Activated CD4-positive, alpha-beta T cell treated with anti-CD3 and anti-CD28 coated beads, Interleukin-2, amount 50 U/mL, for 4 hours (primary cell): ENCODE measurements at places on chromosomes 3 and 15.

GRCh38 chr15:75763137-75763611 is 50.5 kb upstream of the CSPG4 start:
- DNase-seq = no peak

- no peak for DNase-seq
These were observed 24.0 kb downstream of the TSEN2 start for GRCh38 chr3:12508291-12508700.

- DNase-seq = no peak
These were observed 22.8 kb downstream of the KLHL25 start for GRCh38 chr15:85771781-85772445.

DNA sequence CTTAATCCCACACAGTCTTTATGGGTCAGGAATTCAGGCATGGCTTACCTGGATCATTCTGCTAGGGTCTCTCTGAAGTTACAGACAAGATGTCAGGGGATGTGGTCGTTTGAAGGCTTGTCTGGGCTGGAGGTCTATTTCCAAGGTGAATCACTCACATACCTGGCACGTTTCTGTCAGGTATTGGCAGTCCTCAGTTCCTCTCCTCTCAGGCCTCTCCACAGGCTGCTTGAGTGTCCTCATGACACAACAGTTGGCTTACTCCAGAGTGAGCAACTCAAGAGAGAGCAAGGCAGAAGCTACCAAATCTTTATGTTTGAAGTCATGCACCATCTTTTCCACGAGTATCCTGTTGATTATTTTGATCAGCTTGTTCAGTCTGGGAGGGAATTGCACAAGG is 43.9 kb upstream of the PARP14 start:
- no peak for DNase-seq

- DNase-seq = no peak
These were observed 140.4 kb downstream of the RORA start for GRCh38 chr15:61088675-61089074.

- no peak for DNase-seq
These were observed 187.2 kb upstream of the NR2E3 start for GRCh38 chr15:71623111-71623510.

DNA sequence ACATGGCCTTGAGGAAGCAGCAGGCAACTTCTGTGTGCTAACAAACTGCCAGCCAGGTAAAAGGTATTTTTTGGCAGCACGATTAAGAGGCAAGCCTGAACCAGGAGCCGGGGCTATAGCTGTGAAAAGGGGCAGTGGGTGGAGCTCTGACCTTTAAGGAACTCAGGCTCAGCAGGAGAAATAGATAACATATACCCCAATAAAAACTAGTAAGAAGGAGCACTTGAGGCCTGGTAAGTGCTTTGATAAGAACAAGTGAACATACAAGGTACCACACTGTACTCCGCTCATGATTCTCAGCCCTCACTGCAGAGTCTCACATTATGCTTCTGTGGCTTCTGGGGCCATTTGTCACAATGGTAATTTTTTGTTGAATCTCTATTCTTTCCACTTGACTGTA is 5.4 kb downstream of the FYCO1 start:
- DNase-seq = no peak

DNA sequence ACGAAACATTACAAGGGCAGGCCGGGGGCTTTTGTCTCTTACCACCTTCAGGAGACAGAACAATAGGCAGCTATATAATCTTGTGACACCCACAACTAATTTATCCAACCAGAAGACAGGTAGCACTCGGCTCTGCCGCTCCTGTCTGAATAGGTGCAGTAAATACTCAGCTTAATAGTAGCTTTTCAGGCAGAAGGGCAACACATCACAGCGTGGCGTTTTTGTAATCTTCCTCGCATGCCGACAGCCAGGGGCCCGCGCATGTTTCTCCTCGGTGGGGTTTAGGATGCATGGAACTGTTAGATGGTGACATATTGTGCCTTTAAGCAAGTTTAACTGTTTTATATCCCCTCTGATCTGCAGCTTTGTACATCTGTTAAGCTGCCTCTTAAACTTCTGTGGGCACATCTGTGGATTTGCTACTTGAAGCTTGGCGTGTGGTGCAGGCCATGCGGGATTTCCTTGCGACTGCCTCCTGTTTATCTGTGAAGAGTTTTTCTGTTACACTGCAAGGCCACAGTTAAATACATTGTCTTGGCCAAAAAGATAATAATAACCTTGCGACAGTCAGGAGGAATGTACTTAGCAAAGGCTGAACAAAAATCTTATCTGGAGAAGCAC is 123.2 kb upstream of the BNIP2 start:
- DNase-seq = no peak

DNA sequence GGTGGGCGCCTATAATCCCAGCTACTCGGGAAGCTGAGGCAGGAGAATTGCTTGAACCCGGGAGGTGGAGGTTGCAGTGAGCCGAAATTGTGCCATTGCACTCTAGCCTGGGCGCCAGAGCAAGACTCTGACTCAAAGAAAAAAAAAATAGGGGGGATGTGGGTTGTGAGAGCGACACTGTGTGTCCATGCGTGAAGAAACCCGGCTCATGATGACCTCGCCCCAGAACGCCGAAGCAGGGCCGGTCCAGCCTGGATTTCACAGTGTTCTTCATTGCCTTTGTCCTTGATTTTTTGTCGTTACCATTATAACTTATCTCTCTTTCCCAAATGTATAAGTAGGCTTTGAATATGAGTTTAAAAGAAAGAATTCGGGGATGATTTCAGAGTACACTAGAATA is 128.7 kb downstream of the PGPEP1L start:
- no peak for DNase-seq

GRCh38 chr3:101138817-101139216 is 145.6 kb upstream of the ABI3BP start:
- DNase-seq = no peak

DNA sequence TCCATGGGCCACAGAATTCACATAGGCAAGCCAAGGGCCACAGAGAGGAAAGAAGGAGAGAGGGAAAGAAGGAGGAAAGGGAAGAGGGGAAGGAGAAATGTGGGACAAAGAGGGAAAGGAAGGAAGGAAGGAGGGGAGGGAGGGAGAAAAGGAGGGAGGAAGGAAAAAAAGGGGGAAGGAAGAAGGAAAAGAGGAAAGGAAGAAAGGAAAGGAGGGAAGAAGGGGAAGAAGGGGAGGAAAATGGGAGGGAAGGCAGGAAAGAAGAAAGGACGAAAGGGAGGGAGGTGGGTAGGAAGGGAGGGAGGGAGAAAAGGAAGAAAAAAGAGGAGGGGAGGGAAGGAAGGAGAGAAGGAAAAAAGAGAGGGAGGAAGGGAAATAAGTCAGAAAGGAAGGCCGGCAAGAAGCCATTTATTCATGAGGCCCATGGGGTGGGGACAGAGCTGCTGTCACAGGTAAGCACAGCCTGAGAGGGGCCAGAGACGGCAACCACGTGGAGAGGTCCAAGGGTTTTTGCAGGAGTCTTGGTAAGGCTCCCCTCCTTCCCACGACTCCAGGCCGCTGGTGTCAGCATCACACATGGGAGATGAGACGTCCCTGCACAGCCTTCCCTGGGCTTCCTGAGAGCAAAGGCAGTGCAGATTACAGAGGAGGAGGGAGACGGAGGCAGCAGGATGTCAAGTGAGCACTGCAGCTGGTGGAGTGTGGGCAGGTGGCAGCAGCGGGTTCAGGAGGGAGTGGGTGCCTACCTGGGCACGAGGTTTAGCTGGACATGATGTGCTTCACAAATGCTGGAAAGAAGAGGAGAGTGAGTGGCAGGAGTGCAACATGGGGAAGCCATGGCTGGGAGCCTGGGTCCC is 5.5 kb downstream of the MYL3 start:
- DNase-seq = no peak

DNA sequence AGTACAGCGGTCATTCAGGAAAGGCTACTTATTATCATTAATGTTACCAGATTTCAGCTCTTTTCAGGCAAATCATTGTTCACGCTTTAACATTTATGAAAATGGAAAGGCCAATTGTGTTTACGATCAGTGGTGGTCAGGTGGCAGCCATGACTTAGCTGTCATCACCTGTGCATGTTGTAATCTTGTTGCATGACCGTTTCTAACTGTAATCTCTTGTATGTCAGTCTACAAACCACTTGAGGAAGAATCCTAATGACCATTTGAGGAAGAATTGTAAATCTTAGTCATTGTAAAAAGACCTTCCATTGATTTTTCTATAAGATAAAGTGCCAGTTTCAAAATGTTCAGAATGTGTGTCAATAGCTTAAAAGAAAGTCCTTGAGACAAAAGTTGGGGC is 100.4 kb downstream of the SERPINI1 start:
- no peak for DNase-seq

- no peak for DNase-seq
These were observed 30.9 kb downstream of the C3orf18 start for GRCh38 chr3:50536471-50537180.

DNA sequence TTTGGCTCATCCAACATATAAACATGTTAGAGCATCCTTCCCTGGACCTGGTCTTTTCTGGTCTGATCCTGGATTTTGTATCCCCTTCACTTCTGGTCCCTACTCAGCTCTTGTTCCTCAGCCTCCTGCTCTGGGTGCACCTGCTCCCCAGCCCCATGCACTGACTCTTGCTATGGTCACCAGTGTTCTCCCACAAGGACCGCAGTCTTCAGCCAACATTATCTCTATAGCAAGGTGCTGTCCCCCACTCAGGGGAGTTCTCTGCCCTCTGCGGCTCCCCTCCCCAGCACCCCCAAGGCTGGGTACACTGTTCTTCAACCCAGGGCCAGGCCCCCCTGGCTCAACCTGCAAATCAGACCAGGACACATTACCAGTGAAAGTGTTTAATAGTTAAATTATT is 80.2 kb downstream of the SEC22A start:
- no peak for DNase-seq

DNA sequence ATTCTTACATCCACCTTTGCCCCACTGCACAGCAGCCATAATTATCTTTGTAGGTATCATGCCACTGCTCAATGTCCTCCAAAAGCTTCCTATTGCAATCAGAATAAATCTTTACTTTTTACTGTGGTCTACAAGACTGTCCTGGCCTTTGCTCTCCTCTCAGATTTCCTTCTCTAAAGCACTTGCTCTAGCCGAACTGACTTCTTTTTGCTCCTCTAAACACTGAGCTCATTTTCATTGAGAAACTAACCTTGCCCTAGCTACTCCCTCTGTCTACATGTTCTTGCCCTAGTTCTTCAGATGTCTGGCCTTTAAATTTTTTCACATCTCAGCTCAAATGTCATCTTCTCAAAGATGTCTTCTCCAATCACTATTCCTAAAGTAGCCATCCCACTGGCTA is 342.8 kb downstream of the TBC1D5 start:
- DNase-seq = no peak

- DNase-seq = no peak
These were observed 14.7 kb downstream of the BSN start for GRCh38 chr3:49568965-49569364.

DNA sequence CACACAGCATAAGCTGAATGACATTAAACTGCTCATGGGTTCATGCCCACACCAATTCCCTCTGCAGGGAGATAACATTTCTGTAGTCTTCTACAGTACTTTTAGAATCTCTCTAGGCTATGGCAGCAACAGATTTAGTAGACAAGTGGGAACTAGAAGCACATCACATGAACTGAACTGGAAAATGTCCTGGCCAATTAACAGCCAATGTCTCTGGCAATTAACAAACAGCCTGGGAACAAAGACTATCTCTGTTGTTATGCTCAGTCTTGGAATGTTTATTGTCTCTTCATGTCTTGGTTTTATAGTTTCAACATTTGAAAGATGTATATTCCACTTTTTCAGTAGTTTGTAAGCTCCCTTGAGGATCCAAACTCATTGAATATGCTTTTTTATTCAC is 523.2 kb upstream of the NAALADL2 start:
- DNase-seq = no peak

DNA sequence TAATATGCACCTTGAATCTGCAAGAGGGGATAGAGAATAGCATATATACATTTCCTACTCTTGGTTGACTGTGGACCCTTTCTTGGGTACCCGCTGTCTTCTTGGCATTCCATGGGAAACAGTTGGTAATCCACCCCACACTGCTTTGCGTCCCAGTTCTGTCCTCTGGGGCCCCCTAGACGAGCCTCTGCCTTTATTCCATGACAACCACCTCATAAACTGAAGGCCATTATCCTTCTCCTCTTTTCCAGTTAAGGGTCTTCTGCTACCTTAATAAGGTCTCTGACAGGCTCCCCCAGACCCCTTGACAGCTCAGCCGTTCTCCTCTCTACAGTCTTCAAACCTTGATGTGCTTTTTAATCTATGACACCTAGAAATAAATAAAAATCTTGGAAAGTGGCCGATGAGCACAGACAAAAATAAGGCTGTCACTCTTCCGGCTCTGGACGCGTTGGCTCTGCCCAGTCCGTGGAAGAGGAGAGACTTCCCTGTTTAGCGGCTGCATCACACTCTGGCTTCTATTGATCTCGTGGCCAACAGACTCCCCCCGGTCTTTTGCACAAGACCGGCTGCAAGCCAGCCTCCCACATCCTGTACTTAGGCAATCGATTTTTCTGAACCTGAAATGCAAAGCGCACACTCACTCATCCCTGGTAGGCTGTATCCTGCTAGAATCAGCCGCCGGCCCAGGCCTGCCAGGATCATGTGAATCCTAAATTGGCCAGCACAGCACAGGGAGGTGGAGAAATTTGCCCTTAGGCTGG is 251.0 kb upstream of the TLE3 start:
- no peak for DNase-seq

- no peak for DNase-seq
These were observed 44.8 kb downstream of the CMTM8 start for GRCh38 chr3:32283304-32283703.

DNA sequence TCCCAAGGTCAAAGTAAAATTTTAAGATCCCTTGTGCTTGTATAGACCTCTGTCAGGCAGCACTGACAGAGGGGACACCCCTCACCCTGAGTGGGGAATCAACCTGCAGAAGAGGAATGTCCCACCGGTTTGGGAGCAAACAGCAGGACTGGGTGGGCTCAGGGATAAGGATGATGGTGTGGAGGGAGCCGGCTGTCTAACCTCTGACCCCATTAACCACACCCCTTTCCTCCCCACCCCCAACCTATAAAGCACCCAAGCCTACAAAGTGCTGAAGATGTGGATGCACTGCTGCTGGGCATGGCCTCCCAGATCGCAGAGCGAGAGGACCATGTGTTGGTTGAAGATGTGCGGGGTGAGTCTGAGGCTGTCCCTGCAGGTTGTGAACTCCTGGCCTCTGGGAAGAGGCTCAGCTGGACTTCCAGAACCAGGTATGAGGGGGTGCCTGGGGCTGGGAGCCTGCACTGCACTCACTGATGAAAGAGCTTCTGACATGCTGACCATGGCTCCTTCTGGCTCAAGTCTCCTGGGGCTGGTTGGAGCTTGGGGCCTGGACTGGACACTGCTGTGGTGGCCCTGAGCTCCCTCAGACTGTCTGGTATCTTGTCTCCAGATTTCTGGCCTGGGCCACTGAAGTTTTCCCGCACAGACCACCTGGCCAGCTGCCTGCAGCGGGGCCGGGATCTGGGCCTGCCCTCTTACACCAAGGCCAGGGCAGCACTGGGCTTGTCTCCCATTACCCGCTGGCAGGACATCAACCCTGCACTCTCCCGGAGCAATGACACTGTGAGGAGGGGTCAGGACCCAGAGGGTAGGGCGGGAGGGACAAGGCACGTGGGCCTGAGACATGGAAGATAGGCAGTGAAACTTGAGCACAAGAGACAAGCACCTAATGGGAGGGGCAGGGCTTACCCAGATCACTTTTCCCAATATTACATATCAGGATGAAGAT is 9.3 kb downstream of the DUOX1 start:
- DNase-seq = no peak

- DNase-seq = no peak
These were observed 829 bp downstream of the SELENOT start for GRCh38 chr3:150603980-150604319.
